ENCODE measurements at places on chromosomes 2 and 18.

GRCh38 chr2:215083146-215083545, 55.3 kb downstream of the ABCA12 start:
- no peak for DNase-seq

DNA sequence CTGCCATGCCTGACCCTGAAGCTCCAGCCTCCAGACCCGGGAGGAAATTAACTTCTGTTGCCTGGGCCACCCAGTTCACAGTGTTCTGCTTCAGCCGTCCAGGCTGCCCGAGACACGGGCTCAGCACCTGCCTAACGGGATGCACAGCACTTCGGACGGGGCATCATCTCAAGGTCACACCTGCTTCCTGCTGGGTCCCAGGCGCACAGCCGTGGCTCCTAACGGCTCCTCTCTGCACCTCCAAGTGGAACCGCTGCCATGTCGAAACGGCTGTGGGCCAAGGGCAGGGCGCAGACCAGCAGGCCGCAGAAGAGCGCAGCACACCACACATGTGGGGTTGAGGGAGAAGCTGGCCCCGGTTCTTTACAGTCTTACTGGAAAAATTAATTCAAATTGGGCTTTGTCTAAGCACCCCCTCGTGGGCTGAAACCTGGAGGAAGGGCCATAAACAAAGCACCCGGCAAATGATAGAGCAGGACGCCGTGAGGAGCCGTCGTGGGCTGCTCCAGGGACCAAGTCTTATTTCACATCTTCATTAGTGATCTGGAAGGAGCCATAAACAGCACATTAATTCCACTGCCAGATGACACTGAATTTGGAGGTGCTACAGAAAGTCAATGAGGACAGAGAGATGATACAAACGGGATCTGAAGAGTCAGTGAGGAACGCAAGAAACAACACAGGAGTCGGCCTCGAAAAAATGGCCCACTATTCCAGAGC, 59.6 kb downstream of the EIPR1 start:
- no peak for DNase-seq

GRCh38 chr18:58453167-58453808, 175.6 kb downstream of the ALPK2 start:
- no peak for DNase-seq

GRCh38 chr18:78972930-78973331, 6.7 kb upstream of the SALL3 start:
- no peak for DNase-seq

GRCh38 chr18:9951022-9951859, 37.4 kb downstream of the VAPA start:
- DNase-seq = no peak

DNA sequence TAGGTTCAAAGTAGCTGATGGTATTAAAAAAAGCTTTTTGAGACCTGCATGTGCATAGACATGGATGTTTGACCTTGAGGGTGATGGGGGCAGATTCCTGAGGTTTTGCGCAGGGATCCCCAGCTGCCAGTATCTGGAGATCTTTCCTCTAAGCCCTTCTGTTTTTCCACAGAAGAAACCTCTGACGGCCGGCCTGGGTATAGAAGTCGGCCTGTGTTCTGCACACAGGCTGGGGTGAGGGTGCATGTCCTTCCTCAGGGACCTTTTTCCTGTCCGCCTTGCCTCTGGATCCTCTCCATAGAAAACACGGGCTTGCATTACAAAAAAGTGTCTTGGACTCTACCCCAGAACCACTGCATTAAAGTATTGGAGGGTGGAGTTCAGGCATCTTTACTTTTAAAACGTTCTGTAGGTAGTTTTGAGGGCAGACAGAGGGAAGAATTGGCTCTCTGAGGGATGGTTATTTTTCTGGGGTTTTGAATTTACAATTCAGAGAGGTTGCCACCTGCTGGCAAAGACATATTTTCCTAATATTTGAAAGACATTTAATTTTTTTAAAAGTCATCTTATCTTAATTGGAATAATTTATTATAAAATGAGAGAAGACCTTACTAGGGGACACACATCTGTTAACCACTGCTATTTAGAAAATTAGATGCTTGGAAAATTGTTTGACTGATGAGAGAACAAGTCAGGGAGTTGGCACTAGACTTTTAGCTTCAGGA, 350.6 kb downstream of the DCDC2C start:
- DNase-seq = no peak

- DNase-seq = no peak
These were observed 26.2 kb upstream of the TMEM163 start for GRCh38 chr2:134745023-134745422.

DNA sequence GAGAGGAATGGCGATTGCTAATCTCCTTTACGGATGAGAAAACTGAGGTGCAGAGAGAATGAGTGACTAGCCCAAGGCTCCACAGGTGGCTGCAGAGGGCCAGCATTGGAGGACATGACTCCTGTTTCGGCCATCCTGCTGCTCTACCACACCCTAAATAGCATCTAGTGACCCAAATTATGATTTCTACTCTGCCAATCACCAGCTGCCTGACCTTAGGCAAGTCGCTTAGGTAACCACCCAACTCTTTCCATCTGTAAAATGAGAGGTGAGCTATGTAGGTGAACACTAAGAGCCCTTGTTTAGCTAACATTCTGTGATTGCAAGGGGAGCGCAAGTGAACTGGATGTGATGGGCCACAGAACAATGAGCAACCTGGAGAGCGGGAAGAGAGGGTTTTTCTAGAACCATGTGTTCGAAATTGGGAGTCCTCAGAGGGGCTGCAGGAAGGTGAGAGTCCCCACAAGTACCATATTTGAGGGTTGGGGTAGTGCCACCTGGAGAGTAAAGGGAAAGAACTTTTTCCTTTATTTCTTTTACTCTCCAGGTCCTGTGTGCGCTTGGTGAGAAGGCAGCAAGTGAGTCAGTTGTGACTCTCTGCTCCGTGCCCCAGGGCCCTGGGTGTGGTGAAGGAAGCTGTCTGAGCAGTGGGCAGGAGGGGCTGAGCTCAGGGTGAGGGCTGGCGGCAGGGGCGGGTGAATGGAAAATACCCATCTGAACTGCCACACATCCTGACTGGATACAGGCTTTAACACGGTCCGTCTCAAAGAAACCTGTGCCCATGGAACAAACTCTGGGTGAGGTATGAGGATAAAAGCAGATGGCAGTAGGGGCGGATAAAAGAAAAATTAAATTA, 2.4 kb downstream of the CYP27C1 start:
- no peak for DNase-seq

DNA sequence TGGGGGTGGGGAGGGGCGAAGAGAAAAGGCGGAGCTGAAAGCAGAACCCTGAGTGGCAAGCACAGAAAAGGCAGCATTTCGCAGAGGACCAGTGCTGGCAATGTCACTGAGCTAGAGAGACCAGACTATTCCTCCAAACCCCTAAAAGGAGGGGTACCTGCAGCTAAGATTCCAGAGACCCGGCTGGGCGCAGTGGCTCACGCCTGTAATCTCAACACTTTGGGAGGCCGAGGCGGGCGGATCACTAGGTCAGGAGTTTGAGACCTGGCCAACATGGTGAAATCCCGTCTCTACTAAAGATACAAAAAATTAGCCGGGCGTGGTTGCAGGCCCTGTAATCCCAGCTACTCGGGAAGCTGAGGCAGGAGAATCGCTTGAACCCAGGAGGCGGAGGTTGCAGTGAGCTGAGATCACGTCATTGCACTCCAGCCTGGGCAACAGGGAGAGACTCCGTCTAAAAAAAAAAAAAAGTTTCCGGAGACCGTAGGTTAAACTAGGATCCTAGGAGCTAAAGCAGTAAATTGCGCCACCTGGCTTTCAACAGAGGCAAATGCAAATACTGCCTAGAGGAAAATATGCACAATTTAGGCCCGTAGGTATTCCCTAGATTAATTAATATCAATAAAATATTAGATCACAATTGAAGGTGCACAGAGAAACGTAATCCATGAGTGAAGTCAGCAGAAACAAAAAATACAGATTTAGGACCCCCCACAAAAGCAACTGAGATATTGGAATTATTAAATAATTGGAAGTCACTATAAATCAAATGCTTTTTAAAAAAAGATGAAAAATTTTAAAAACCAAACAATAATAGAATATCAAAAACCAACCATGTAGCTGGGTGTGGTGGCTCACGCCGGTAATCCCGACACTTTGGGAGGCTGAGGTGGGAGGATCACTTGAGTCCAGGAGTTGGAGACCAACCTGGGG, 4.9 kb downstream of the UCN start:
- DNase-seq = no peak

GRCh38 chr18:45553723-45554388, 61.4 kb upstream of the SLC14A2 start:
- DNase-seq = no peak

GRCh38 chr2:98554116-98554861, 54.0 kb downstream of the COA5 start:
- no peak for DNase-seq
